ENCODE measurements at places on chromosomes 5 and 9. TPM values are rescaled to one million over a fixed set of nuclear protein-coding genes. Genes with fewer than 3 reads are reported as not detected.

GRCh38 chr9:86093788-86094555, 5.4 kb downstream of the GOLM1 start:
- no peak for DNase-seq

DNA sequence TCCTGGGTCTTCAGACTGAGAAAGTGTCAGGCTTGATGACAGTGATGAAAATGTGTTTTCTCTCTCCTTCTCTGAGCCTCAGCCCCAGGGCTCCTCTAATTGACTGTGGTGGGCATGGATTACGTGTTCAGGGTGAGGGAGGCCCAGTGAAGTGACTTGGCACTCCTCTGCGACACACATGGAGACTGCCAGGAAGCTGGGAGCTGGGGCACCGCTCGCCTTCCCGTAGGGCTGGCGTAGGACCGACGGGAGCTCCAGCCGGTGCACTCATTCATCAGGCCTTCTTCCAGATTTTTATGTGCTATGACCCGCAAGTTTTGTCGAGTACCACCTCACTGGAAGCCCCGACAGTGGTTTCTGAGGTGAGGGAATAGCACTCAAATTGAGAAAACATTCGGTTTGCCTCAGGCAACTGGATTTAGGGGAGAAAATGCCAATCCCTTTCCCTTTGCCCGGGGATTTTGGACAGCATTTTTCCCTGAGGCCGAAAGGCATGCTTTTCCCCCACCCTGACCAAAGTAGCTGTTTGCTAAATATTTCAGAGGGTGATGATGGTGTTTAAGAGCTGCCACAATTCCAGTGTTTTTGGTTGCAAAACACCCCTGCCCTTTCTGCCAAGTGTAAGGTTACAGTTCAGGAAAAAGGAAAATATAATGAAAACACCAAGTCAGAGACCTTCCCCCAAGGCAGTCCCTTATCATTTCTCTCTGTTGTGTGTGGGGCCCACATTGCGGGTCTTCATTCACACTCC, 83.7 kb downstream of the PCSK5 start:
- no peak for DNase-seq

DNA sequence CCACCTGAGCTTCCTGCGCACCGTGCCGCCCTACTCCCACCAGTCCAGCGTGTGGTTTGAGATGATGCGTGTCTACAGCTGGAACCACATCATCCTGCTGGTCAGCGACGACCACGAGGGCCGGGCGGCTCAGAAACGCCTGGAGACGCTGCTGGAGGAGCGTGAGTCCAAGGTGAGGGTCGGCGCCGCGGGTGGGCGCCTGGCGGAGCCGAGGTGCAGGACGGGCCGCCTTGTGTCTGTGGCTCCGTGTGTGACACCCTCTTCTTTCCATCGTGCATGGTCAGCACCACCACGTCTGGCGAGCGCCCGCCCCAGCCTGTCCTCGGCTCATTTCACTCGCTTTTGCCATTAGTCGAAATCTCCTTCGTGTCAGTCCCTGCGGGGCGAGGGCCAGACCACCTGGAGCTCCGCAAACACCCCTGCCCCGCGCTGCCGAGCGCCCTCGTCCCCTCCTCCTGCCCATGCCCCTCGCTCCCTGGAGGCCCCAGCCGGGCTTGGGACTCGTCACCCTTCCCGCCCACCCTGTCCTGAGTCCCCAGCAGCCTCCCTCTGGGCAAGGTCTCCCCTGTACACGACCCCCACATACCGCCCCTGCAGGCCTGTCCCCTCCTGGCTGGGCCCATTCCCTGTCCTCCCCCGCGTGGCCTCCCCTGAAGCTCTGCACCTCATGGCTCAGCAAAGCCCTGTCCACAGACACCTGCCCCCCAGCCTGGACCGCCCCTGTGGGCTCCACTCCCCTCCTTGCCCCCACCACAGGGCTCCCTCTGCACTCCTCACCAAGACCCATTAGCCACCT, 7.0 kb downstream of the GRIN1 start:
- no peak for DNase-seq

DNA sequence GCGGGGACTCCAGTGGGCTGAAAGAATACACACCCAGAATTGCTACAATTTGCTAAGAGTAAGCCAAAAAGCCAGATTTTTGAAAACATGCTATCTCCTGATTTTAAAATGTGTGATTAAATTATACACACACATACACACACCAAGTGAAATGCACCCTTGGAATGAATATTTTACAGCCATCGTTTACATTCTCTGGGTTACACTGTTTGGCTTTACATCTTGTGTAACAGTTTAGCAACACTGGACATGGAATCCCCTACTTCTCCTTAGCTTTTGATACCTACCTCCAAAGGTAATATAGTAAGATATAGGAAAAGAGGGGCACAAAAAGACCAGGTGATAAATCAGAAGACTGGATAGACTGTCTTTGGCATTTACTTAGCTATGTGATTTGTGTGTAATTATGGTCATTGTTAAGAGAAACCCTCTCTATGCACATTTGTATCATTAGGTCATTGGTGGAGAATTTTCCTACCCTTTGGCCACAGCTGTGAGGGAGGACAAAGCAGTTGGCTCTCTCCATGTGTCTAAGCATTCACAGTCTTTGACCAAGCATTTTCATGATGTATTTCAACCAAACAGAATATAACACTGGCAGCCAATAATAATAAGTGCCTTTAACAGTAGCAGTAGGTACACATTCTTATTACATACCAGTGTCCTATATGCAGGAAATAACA, 7.6 kb downstream of the SVEP1 start:
- DNase-seq, result no peak

- DNase-seq, result no peak
These were observed 17.6 kb upstream of the SNX2 start for GRCh38 chr5:122757285-122757684.

GRCh38 chr5:65475895-65476294, 5.8 kb downstream of the ADAMTS6 start:
- DNase-seq, result no peak

DNA sequence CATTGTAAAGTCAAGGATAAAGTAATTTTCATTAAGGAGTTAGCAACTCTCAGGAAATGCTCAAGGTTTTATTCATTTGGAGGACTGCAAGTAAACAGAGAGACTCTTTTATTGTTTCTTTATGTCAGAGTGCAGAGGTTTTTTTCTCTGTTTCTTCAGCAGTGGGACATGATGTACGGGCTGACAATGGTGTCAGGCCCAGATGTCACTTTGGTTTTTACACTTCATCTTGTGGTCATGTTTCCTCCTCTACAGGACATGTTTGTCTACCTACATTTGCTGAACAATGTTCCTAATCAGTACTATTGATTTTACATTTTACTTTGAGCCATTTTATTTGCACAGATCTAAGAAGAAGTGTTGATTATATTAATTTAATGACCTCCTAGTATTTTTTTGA, 72.8 kb upstream of the PARP8 start:
- DNase-seq, result peak; percentile 25

- DNase-seq, result no peak
These were observed 84.7 kb upstream of the HTR4 start for GRCh38 chr5:148739023-148739422.

GRCh38 chr9:89179895-89180734, 1.5 kb upstream of the SHC3 start:
- peak; percentile 15 for DNase-seq

DNA sequence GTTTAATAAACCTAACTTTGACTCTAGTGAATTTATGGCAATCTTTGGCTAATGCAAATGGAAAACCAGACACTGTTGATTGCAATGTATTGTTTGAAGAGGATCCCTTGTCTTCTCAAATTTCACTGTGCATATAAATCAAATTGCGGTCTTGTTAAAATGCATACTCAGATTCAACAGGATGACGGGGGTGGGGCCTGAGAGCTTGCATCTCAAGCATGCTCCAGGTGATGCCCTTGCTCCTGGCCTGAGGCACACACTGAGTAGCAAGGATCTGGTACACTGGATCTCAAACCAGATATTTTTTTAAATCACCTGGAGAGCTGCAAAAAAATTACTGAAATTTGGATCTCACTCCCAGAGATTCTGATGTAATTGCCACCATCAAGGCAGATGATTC, 463.7 kb downstream of the DNAH5 start:
- no peak for DNase-seq

GRCh38 chr5:6819521-6819920, 106.3 kb downstream of the TENT4A start:
- no peak for DNase-seq

- no peak for DNase-seq
These were observed 166.8 kb upstream of the TARS1 start for GRCh38 chr5:33273985-33274384.

- no peak for DNase-seq
These were observed 53.3 kb upstream of the RNU6ATAC start for GRCh38 chr9:134217431-134218210.

- DNase-seq, result no peak
These were observed 51.5 kb upstream of the ATP10B start for GRCh38 chr5:160903551-160903950.

DNA sequence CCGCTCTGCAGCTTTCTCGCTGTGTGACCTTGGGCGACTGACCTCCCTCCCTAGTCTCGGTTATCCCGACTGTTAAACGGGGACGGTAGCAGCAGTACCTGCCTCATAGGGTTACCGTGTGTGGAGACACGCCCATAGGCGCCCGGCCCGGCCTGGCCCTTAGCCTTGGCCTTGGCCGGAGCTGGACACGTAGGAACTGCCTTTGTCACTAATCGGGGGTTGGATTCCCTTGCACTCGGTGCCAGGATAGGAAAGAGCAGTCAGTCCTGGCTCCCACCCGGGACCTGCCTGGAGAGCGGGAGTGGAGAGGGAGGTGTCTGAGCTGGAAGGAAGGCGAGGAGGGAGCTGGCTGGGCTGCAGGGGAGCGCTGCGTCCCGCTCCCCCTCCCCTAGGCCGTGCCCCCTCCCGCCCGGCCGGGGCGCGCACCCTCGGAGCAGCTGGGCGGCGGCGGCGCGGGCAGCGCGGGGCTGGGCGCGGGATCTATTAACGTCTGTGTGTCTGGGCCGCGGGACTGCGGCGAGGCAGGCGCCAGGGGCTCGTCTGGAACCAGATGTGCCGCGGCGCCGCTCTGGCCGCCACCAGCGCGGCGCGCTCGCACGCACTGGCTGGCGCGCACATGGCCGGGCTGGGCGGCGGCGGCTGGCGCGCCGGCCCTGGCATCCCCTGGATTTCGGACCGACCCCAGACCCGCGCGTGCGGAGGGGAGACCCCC, 31.7 kb downstream of the PRRX2 start:
- no peak for DNase-seq

DNA sequence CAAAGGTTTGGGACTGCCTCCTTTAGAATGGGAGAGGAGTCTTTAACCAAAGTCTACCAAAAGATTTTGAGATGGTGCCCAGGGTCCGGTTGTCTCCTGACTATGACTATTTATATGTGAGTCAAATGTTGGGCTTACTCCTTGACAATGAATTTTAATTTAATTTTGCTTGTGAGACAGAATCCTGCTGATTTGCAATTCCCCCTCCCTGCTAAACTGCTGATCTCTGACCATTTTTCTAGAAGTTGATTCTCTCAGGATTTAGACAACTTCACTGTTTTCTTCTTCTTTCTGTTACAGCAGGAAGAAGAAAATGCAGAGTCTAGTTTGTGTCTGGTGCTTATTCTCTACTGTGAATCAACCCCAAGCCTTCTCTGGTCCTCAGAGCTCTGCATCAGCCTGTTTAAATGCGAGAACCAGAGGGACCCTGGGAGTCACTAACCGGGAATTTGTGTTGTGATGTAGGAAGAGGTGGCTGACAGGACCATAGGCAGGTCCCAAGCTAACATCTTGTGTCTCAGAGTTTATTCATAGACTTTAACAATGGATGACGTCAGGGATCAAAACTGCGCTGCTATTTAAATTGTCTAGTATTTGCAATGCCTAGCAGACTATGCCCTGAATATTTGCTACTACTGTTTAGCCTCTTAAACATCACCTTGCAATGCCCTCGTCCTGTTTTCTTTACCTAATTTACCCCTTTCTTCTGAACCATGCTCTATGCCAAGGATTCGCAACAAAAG, 124.0 kb upstream of the TAF11L2 start:
- no peak for DNase-seq

GRCh38 chr5:55467862-55468551, 66.8 kb downstream of the PLPP1 start:
- DNase-seq, result no peak

GRCh38 chr5:41874512-41875060, 4.4 kb upstream of the OXCT1 start:
- no peak for DNase-seq

DNA sequence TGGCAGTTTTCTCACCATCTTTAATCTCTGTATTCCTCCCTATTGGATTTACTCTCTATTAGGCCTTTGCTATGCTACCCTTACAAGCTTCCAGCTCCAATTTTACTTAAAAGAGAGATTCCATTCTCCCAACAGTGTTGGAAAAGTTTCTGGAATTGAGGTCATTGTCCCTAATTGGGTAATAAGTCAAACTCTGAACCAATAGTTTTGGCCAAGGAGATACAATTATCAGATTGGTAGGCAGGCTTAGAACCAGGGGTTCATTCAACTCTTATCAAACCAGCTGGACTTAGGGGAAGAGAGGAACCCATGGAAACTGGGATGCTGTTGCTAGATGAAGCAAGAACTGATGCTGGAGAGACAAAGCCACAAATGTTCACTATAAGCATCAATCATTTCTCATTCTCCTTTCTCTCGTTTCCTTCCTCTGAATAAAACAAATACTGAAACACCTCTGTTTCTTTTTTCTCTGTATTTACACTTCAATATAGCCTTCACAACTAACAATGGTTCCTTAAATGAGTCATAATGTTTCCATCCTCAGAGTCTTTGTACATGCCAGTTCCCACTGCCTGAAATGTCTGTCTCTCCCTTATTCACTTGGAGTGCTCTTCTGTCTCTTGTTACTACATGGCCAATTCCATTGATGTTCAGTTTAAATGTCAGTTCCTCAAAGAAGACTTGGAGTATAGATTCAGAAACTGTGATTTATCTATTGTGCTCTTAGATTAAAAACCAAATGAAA, 587.3 kb downstream of the GABRG2 start:
- DNase-seq, result no peak

DNA sequence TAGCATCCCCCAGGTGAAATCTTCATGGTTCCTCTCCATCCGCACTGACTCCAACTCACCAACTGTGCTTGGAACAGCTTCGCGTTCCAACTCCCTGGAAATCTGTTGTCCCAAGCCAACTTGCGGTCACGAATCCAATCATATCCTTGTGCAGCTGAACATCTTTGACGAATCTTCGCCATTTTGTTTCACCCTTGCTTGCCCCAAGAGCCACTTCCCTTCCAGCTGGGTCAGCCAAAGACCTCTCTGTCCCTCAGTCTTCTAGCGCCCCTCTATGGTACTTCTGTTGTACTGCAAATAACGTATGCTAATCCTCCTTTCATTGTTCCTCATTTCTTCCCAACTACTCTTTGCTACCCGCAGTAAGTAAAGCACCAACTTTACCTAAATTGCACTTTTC, 61.0 kb upstream of the TARS1 start:
- DNase-seq, result no peak

GRCh38 chr5:160940725-160941124, 88.7 kb upstream of the ATP10B start:
- no peak for DNase-seq

GRCh38 chr9:131290036-131290766, 678 bp downstream of the PLPP7 start:
- no peak for DNase-seq

GRCh38 chr9:127455324-127455992, 4.1 kb downstream of the LRSAM1 start:
- DNase-seq, result no peak

DPYSL3 gene
- 0.16 TPM for total RNA-seq

STX17 gene
- 20.5 TPM for total RNA-seq

MARCOL gene
- not detected for total RNA-seq

COL23A1 gene
- not detected for total RNA-seq

LHX2 gene
- total RNA-seq, result not detected

NR4A3 gene
- 69.5 TPM for total RNA-seq

TTC39B gene
- 23.8 TPM for total RNA-seq

MYOT gene
- not detected for total RNA-seq

CDKN2B gene
- 0.73 TPM for total RNA-seq

SPATA31E1 gene
- total RNA-seq, result not detected

NOXA1 gene
- total RNA-seq, result 0.49 TPM

SLC34A1 gene
- 0.26 TPM for total RNA-seq
